Large intestine (tissue), 12 donors: ENCODE measurements at places on chromosomes 11 and 22. TPM values are rescaled to one million over a fixed set of nuclear protein-coding genes. Genes with fewer than 3 reads are reported as not detected.

- DNase-seq: no peak
Observed at GRCh38 chr11:68120273-68121066, 718 bp downstream of the CHKA start.

GRCh38 chr11:36385121-36385970 lies 89.3 kb downstream of the PRR5L start:
- no peak for DNase-seq

C11orf52 gene
- polyA plus RNA-seq: 14.6 TPM

APOL5 gene
- polyA plus RNA-seq: 0.03 TPM
